Astrocyte (in vitro differentiated cells and primary cell): ENCODE measurements at places on chromosomes 5 and 9. TPM values are rescaled to one million over a fixed set of nuclear protein-coding genes. Genes with fewer than 3 reads are reported as not detected.

GRCh38 chr9:125999504-125999881, 252.3 kb downstream of the PBX3 start:
- H3K4me3 ChIP-seq: no peak overlapping the region
- no peaks in the 10 kb centered on the region for H3K36me3 ChIP-seq
- no peaks in the 10 kb centered on the region for H3K4me1 ChIP-seq
- H3K27me3 ChIP-seq: peaks cover 2% of the 10 kb centered on the region
- no peak for DNase-seq

- H3K27me3 ChIP-seq: no peaks in the 10 kb centered on the region
- H3K36me3 ChIP-seq: no peaks in the 10 kb centered on the region
- no peak overlapping the region for H3K4me3 ChIP-seq
- no peak for DNase-seq
These were observed 5.4 kb upstream of the ZDHHC12 start for GRCh38 chr9:128729302-128729701.

- DNase-seq: no peak
- H3K27ac ChIP-seq: no peak overlapping the region
- no peaks in the 10 kb centered on the region for H3K36me3 ChIP-seq
- H3K4me3 ChIP-seq: no peak overlapping the region
- no peaks in the 10 kb centered on the region for H3K4me1 ChIP-seq
These were observed 57.9 kb upstream of the PPP3R2 start for GRCh38 chr9:101652601-101653175.

PCDHB3 gene
- total RNA-seq: 3.6 and 3.9 TPM in 2 replicates

OR1Q1 gene
- not detected in 2 replicates for total RNA-seq

DNA sequence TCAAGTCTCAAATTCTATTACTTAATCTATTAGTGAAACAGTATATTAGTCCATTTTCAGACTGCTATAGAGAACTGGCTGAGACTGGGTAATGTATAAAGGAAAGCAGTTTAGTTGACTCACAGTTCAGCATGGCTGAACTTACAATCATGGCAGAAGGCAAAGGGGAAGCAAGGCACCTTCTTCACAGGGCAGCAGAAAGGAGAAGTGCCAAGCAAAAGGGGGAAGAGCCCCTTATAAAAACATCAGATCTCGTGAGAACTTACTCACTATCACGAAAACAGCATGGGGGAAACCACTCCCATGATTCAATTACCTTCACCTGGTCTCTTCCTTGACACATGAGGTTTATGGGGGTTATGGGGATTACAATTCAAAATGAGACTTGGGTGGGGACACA, 67.9 kb upstream of the CHSY3 start:
- H3K27ac ChIP-seq: no peak overlapping the region
- no peaks in the 10 kb centered on the region for H3K4me1 ChIP-seq
- no peak for DNase-seq
- H3K27me3 ChIP-seq: no peaks in the 10 kb centered on the region
- H3K36me3 ChIP-seq: no peaks in the 10 kb centered on the region

GRCh38 chr5:145743396-145744061, 91.6 kb downstream of the PRELID2 start:
- DNase-seq: no peak
- H3K27ac ChIP-seq: no peak overlapping the region
- no peaks in the 10 kb centered on the region for H3K36me3 ChIP-seq
- no peaks in the 10 kb centered on the region for H3K27me3 ChIP-seq
- no peaks in the 10 kb centered on the region for H3K4me1 ChIP-seq
- no peak overlapping the region for H3K4me3 ChIP-seq

RANBP17 gene
- total RNA-seq: 15.9 and 16.2 TPM in 2 replicates

PCDHA6 gene
- total RNA-seq: 2.7 TPM in 2 replicates

- no peak for DNase-seq
- H3K4me1 ChIP-seq: peaks cover 14% of the 10 kb centered on the region
- no peaks in the 10 kb centered on the region for H3K27me3 ChIP-seq
These were observed 3.5 kb downstream of the NRG2 start for GRCh38 chr5:140039561-140039960.

DNA sequence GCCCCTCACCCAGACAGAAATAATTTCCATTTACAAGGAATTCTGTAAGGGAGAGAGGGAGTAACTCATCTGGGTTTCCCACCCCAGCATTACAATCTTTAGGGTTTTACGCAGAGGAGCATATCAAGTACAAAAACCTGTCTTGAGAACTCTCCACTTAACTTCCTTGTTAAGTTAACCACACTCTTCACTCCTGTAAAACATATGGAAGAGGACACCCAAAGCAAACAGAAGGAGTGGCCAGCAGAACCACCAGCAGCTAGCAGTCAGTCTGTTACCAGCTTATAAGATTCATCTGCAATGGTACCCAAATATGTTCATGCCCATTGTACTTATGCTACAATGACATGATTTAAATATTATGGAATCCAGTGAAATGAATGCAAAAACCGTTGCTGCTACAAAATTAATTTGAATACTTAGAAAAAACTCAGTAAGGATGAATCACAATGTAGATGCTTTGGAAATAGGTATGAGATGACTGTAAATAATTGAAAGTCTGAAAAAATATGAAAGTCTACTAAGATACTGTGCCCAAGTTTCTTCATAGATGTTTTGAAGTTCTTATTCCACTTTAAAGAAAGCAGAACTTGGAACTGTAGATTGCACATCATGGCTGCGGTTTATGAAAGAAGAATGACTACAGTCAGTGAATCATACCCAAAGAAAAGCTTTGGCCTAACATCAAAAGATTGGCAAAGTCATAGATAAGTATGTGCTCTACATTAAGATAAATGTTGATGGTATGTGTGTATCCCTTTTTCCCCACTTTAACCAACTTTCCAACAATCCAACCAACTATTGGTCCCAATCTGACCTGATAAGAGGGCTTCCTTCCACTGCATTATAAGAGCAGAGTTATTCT, 233.6 kb downstream of the ACTL7B start:
- H3K36me3 ChIP-seq: no peaks in the 10 kb centered on the region
- H3K27me3 ChIP-seq: peaks cover 2% of the 10 kb centered on the region
- no peak overlapping the region for H3K4me3 ChIP-seq
- peak; percentile 86 for DNase-seq
- peaks cover 33% of the 10 kb centered on the region for H3K4me1 ChIP-seq

DNA sequence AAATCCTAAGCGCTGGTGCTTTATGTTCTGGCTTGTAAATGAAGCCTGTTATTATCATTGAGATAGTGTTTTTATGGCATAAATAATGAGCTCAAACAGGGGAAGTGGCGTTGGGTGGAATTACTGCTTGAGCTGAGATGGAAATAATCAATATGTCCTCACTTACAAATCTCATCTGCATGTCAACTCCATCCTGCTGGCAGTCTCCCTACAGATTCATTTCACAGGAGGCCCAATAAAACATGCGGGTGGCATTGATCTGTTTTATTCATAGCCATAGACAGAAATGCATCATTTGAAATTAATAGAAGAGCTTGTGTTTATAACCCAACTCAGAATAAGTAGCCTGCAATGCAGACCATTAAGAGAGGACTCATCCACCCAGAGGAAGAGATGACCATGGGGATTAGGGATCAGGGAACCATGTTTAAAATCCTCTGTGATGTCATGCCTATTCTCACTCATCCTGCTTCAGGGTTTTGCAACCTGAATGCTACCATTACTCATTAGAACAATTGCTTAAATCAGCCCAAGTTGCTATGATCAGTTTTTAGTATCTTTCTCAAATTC, 680.4 kb downstream of the TLR4 start:
- no peak overlapping the region for H3K27ac ChIP-seq
- DNase-seq: no peak
- H3K27me3 ChIP-seq: no peaks in the 10 kb centered on the region
- no peaks in the 10 kb centered on the region for H3K4me1 ChIP-seq

- H3K36me3 ChIP-seq: no peaks in the 10 kb centered on the region
- H3K4me3 ChIP-seq: peak overlapping the region; percentile 94
- H3K4me1 ChIP-seq: peaks cover 48% of the 10 kb centered on the region
- peak; percentile 10 for DNase-seq
These were observed 628 bp downstream of the ATOSB start for GRCh38 chr9:35114840-35115628.

GRCh38 chr9:85310573-85310972, 431.2 kb downstream of the AGTPBP1 start:
- H3K27ac ChIP-seq: no peak overlapping the region
- no peaks in the 10 kb centered on the region for H3K4me1 ChIP-seq
- H3K4me3 ChIP-seq: no peak overlapping the region
- H3K36me3 ChIP-seq: no peaks in the 10 kb centered on the region
- no peaks in the 10 kb centered on the region for H3K27me3 ChIP-seq

SLC25A2 gene
- 0.19 and 0.25 TPM in 2 replicates for total RNA-seq

DNA sequence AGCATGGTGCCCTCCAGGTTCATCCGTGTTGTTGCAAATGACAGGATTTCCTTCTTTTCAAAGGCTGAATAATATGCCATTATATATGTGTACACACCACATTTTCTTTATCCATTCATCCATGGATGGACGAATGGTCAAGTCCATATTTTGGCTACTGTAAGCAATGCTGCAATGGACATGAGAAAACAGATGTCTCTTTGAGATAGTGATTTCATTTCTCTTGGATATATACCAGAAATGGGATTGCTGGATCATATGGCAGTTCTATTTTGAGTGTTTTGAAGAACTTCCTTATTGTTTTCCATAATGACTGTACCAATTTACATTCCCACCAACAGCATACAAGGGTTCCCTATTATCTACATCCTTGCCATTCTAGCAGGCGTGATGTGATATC, 67.9 kb downstream of the TEK start:
- no peak overlapping the region for H3K27ac ChIP-seq
- no peak for DNase-seq
- no peak overlapping the region for H3K4me3 ChIP-seq

FIBCD1 gene
- total RNA-seq: 0.66 and 1.6 TPM in 2 replicates

KCNIP1 gene
- total RNA-seq: 0.45 and 0.60 TPM in 2 replicates
